ENCODE measurements at places on chromosomes 1 and 21.

DNA sequence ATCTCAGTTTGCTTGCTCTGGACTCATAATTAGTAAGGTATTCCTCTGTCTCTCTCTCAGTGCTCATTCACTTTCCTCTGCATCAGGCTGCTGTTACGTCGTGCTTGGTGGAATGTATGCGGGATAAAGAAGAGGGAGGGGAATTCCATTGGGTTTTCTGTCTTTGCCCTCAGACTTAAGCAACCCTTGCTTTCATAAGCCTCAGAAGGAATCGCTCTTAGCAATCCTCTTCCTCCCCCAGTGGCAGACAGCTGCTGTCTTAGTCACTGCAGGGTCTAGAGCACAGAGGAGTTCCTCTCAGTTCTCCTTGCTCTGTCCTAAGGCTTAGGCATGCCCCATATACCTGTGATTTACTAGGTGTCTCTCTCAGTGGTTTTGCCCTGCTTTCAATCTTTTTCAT is 19.1 kb upstream of the NTMT2 start:
- DNase-seq: peak; percentile 90

DNA sequence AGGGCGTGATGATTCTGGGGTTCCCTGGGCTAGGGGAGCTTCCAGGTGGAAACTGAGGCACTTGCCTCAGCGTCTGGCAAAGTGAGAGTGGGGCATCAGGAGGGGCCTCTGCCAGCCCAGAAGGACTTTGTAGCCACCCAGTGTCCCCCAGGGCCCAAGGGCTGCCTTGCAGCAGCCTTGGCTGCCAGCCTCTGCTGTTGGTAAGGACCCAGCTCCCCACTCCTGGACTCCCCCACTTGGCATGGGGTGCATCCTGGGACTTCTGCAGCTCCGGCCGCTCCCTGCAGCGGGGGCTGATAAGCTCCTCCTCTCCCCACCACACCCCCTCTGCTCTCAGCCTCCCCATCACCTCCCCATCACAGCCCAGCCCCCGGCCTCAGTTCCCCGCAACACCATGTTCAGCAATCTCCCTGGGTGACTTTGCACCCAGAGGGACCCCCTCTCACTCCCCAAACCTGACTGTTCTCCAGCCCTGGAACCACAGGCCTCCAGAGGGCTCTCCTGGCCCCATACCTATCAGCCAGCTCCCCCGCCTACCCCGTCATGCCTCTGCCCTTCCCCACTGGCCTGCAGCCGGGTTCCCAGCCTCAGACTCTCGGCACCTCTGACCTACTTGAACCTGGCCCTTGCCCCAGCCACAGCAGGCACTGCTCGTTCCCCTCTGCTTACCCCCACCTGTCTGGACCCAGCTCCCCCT is 113.0 kb downstream of the CRYAA start:
- DNase-seq: no peak

GRCh38 chr1:184260382-184260781 is 126.4 kb upstream of the C1orf21 start:
- DNase-seq: peak; percentile 67

- peak; percentile 52 for DNase-seq
Observed at GRCh38 chr21:32257962-32258785, 20.7 kb downstream of the MIS18A start.

DNA sequence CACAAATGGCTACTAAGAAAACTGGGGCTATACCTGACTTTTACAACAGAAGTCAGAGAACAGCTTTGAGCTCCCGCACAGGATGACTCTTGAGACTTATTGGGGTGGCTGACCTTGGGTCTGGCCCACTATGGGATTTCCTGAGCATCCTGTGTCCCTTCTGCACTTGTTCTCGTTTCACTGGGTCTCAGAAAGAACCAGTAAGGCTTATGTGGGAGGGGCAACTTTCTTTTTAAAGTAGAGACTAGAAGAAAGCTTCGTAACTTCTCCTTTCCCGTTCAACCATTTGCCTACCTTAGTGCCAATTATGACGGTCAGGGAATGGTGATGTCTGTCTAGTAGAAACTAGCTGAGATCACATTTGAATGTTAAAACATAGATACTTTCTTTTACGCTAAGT is 59.5 kb upstream of the C1orf105 start:
- DNase-seq: no peak

- DNase-seq: no peak
Observed at GRCh38 chr1:68953311-68953710, 456.4 kb upstream of the DEPDC1 start.
